ENCODE measurements at places on chromosomes 16 and 17.

DNA sequence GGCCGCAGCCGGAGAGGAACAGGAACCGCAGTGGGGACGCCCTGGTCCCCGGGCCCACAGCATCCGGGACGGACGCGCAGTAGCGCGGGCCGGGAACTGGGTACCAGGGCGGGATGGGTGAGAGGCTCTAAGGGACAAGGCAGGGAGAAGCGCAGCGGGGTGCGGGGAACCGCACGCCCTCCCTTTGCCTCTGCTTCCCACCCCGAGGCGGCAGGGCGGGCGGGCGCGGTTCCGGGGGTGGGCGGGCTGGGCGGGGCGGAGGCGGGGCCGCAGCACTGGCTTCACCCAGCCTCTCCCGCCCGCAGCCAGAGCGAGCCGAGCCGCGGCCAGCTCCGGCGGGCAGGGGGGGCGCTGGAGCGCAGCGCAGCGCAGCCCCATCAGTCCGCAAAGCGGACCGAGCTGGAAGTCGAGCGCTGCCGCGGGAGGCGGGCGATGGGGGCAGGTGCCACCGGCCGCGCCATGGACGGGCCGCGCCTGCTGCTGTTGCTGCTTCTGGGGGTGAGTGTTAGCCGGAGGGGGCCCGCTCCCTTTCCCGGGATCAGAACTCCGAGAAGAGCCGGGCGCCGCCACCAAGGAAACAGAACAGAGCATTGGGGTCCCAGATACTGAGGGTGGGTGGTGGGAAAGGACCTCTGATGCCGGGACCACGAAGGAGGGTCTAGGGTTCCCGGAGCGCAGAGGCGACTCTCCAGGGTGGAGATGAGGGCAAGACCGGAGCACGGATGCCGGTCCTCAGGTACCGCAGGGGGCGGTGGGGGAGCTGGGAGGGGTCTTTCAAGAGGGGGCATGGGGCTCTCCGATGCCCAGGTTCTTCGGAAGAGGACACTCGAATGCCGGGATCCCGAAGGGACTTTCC lies at the start of gene NGFR:
Gene NGFR, plus strand, starts transcription at position 308 of the 856 bp plus-strand sequence. Its CDS starts 125 bp downstream, at position 433.
- DNase-seq: peak; percentile 51

- DNase-seq: no peak
Measured at GRCh38 chr17:46726206-46726605, 92.3 kb downstream of the WNT3 start.

DNA sequence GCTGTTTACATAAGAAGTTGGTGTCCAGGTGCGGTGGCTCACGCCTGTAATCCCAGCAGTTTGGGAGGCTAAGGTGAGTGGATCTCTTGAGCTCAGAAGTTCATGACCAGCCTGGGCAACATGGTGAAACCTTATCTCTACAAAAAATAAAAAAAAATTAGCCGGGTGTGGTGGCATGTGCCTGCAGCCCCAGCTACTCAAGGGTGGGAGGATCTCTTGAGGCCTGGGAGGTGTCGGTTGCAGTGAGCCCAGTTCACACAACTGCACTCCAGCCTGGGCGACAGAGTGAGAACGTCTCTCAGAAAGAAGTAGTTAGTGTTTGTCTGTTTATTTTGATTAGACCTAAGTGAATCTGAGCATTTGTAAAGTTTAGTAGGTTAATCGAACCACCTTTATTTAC lies 12.8 kb downstream of the DDX19A start:
- no peak for DNase-seq

- DNase-seq: no peak
Measured at GRCh38 chr16:555528-556473, 4.4 kb upstream of the PRR35 start.

DNA sequence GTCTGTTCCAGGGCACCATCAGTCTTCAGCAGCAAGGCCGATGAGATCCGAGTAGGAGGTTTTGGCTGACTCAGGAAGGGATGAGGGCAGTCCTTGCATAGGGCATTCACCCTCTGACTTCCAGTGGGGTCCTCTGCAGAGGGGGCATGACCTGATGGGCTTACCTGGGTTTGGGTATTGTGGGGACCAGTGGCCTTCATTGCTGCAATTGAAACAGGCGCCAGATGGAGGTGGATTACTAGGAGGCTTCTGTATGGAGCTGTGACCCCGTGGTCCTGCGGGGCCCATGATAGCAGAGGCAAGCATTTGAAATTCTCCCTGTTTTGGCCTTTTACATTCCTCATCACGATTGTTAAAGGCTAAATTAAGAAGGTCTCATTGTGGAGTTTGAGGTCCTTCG lies 2448.7 kb downstream of the TP53TG3F start:
- DNase-seq: no peak

DNA sequence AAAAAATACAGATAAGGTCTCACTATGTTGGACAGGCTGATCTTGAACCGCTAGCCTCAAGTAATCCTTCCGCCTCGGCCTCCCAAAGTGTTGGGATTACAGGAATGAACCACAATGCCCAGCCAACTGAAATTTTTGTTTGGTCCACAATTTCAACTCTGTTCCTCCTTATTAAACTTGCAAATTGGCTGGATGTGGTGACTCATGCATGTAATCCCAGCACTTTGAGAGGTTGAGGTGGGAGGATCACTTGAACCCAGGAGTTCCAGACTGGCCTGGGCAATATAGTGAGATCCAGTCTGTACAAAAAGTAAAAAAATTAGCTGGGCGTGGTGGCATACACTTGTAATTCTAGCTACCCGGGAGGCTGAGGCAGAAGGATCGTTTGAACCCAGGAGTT lies 13.4 kb downstream of the ARSG start:
- DNase-seq: no peak

GRCh38 chr16:49994006-49994405 lies 31.0 kb upstream of the CNEP1R1 start:
- no peak for DNase-seq

DNA sequence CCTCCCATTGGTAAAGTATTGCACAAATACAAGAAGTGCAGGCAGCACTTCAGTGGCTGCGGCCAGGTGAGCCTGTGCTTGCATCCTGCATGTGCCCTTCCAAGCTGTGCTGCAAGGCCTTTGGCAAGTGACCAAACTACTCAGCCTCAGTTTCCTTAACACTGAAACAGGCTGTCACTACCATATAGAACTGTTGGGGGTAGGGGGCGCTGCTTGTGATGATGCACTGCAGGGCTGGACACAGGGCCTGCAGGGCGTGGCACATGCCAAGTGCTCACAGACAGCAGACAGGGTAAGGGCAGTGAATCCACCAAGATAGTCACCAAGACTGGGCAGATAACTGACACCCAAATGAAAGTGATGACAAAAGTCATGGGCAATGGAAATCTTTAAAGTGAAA lies 65.6 kb upstream of the SREBF1 start:
- DNase-seq: no peak

GRCh38 chr17:69962436-69962995 lies 112.5 kb upstream of the KCNJ16 start:
- DNase-seq: no peak

GRCh38 chr17:63099425-63099824 lies 133.4 kb downstream of the TANC2 start:
- DNase-seq: no peak

GRCh38 chr17:7834542-7834956 lies 532 bp downstream of the KDM6B start:
- no peak for DNase-seq

GRCh38 chr16:30018731-30019158 lies 4.3 kb upstream of the C16orf92 start:
- DNase-seq: no peak

DNA sequence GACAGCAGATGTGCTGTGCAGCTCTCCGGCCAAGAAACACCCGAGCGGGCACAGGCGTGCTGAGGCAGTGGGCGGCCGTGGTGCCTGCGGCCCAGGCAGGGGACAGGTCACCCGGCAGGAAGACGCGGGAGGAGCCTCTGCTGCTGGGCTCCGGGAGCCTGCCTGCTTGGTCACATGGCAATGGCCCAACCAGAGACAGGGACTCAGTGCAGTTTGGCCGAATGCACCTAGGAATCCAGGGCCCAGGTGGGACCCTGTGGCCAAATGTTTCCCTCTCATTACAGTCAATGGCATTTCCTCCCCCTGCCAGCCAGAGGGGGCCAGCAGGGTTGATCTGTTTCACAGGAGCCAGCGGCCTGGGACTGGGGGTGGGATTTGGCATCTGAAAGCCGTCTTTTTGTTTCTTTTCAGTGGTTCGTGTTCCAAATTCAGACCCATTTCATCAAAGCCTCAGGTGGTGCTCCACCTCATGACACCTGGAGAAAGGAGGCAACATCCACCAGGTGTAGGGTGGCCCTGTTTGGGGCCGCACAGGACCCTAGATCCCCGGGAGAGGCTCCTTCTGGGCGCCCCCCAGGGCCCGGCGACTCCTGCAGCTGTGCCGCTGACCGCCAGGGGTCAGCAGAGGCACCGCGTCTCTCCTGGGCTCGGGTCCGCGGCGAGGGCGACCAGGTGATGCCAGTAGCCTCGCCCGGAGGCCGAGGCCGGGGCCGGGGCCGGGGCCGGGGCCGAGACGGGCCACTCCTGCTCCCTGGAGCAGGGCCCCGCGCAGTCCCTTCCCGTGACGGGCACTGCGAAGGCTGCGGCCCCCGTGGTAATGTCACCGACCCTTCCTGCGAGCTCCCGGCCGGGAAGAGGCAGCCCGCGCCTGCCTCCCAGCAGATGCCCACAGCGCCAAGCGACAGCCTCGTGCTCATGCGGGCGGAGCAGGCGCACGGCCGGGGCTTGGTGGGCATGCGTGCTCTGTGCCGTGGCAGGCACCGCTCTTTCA lies 118.5 kb downstream of the C16orf78 start:
- DNase-seq: no peak

GRCh38 chr17:49931416-49932137 lies 37.4 kb upstream of the DLX4 start:
- DNase-seq: no peak

GRCh38 chr17:47993964-47994363 lies 23.1 kb downstream of the CDK5RAP3 start:
- no peak for DNase-seq

DNA sequence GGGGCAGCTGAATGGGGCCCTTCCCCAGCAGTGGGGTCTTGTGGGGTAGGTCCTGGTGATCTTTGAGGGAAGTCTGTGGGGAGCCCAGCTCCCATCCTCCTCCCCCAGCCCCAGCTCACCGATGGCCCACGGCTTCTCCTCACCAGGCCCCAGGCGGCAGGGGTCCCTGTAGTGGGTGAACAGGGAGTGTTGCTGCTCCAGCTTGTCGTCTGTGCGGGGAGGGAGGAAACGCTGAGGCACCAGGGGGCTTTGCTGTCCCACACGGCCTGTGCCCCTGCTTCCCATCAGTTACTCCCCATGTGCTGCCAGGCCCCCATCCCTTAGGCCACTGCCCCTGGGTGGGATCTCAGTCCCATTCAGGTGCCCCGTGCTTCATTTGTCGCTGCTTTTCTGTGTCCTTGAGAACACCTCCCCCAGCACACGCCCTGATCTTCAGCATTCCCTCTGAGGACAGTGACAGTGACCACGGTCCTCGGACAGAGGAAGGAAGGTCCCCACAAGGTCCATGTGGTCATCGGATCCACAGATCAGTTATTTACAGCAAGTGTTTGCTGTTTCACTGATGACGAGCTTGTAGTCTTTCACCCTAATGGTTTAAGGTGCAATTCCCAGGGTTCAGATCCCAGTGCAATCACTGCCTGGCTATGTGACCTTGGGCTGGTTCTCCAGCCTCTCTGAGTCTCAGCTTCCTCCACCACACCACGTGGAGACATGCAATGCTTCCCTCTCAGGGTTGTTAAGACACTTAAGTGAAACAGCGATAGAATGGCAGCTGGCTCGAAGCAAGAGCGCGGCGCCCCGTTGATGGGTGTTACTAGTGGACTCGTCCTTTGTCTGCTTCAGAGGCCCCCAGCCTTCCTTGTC lies 53.1 kb downstream of the PRMT7 start:
- no peak for DNase-seq

DNA sequence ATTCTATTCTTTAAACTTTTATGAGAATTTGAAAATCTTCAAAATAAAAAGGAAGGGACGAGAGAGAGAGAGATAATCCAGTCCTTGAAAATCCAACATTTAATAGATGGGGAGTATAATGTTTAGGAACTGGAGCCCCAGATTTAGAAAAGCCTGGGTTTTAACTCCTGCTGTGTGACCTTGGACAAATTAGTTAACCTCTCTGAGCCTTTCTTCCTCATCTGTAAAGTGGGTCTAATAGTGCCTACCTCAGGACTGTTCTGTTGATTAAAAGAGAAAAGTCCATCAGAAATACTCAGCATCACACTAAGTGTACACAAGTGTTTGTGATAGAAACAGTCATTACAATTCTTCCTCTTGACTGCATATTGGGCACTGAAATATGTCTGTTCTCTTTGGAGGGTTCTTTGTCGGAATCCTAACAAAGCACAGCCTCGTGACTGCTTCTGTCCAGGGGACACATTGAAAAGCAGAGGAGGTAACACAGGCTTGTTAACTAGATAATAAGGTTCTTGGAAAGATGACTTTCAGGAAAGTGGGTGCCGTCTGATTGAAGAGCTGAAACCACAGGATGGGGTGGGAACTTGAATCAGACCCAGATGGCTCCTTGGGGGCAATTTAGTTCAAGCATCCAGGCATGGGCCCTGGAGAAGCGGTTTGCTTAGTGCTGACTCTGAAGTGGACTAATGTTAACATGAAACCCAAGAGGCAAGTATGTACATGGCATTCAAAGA lies 128.2 kb downstream of the CLEC16A start:
- DNase-seq: no peak

GRCh38 chr16:3625911-3626732 lies 14.7 kb upstream of the SLX4 start:
- peak; percentile 33 for DNase-seq

GRCh38 chr17:28371245-28372202 lies at the start of gene SARM1:
Gene SARM1 (plus strand): TSS chr17:28371694. CDS start chr17:28372033, 339 bp downstream.
- peak; percentile 78 for DNase-seq

GRCh38 chr16:22222998-22223397 lies 16.9 kb downstream of the EEF2K start:
- DNase-seq: no peak

DNA sequence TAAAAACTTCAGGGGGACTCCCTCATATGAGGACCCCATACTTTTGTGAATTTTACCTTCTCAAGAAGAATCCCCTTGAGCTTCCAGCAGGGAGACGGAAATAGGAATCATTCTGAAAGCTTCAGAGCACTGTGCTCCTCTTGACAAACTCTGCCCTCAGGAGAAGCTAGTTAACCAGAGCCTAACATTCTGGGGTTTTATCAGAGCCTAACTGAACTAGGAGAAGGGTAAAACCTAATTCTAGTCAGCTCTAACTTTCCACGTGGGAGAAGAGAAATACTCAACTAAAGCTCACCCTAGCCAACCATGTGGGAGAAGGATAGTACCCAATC lies 13.3 kb upstream of the SLC5A10 start:
- DNase-seq: no peak
